Right atrium auricular region (tissue), 2 donors: ENCODE measurements at places on chromosomes 12 and 14. TPM values are rescaled to one million over a fixed set of nuclear protein-coding genes. Genes with fewer than 3 reads are reported as not detected.

GRCh38 chr12:84150201-84150600 is 762.4 kb downstream of the SLC6A15 start:
- DNase-seq, result no peak

The ZC2HC1C gene
- 4.8 TPM for total RNA-seq

GRCh38 chr14:51613416-51613815 is 38.3 kb upstream of the FRMD6 start:
- no peak for DNase-seq

DNA sequence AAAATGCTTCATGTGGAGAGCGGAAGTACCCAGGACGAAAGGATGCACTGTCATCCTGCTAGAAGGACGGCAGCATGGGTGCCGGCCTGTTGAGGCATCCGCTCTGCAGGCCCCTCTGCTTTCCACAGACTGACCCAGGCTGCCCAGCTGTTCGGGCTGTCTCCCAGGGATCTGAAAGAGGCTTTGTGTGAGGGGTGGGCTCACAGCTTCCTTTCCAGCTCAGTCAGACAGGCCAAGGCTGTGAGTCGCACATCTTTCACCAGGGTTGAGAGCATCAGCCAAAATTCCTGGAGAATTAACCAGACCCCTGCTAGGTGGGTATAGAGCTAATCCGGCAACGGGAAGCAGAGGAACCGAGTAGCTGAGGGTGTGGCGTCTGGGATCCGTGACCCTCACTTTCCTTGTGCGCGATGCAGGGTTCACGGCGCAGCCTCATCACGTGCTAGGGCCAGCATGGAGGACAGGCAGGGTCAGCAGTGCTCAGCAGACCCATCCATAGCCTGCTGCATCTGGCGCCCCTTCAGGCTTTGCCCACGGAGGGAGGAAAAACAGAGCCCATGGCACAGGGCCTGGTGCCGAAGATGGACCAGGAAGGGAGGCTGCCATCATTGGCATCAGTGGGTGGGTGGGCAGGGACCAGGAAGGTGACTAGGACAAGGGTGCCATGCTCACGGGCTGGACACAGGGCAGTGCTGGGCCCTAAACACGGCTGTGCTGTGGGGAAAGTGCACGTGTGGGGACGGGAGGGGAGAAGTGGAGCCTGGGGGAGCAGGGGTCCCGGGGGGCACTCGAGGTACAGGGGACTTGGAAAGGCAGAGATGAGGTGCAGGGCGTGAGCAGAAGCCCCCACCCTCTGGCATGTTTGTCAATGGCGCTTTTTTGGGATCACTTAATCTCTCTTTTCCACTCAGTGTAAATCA is 9.2 kb upstream of the SIVA1 start:
- DNase-seq, result no peak

The TAS2R46 gene
- 0.67 TPM for total RNA-seq

DNA sequence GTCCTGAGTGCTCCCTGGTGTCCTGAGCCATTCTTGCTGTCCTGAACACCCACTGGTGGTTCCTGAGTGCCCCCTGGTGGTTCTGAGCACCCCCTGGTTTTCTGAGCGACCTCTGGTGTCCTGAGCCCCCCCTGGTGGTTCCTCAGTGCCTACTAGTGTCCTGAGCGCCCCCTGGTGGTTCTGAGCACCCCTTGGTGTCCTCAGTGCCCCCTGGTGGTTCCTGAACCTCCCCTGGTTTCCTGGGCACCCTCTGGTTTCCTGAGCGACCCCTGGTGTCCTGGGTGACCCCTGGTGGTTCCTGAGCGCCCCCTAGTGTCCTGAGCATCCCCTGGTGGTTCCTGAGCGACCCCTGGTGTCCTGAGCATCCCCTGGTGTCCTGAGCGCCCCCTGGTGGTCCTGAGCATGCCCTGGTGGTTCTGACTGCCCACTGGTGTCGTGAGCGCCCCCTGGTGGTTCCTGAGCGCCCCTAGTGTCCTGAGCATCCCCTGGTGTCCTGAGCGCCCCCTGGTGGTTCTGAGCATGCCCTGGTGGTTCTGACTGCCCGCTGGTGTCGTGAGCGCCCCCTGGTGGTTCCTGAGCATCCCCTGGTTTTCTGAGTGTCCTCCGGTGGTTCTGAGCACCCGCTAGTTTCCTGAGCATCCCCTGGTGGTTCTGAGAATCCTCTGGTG is 473.1 kb downstream of the TMEM121 start:
- DNase-seq, result no peak

DNA sequence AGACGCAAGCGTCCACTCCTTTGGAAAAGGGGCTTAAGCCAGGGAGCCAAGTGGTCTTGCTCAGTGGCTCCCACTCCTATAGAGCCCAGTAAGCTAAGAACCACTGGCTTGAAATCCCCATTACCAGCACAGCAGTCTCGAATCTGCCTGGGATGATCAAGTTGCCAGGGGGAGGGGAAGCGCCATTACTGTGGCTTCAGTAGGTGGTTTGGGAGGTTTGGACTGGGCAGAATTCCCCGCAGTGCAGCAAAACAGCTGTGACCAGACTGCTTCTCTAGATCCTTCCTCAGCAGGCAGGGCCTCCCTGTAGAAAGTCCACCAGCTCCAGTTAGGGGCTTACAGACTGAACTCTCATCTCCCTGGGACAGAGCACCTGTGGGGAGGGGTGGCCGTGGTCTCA is 115.4 kb downstream of the TMEM117 start:
- DNase-seq, result no peak

DNA sequence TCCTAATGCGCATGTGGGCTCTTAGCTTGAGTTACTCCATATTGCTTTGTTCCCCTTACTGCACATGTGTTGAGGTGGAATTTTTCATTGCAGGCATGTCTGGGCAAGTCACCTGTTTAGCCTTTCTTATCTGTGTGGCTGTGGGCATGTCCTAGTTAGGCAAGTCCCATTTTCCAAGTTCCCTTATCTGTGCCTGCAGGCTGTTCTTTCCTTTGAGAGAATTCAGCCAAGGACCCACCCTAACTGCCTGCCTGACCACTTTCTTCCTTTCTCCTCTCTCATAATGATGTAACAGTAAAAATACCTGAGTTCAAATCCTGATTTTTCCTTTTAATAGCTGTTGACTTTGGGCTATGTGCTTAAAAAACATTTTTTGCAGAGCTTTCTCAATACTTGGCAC is 870.6 kb downstream of the NRXN3 start:
- DNase-seq, result no peak

DNA sequence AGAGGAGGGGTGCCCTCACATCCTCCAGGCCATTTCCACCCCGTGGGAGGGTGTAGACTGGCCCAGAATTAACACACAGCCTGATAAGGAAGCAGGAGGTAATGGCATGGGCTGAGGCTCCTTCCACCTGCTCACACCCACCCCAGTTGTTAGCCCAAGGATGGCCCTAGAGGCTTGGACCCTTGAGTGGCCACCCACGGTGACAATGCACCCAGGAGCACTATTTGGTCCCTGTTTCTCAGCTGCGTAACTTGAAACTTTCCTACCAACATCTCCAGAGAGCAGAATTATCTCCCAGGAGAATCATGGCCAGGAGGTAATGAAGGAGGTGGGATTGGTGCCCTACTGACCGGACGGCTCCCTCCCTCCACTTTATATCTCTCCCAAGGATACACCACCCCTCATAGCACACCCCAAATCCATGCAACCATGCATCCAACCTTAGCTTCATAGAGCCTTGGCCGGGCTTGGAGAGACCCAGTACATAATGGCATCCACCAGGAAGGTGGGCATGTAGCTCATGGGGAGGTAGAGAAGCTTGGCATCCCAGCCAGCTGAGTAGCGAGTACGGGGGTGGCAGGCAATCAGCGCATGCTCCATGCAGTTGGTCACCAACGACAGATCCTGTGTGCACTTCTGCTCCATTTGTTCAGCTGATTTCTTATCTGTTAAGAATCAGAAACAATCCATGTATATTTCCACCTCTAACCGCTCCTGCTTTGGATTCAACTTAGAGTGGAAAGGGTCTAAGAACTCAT is 5.6 kb downstream of the RDH16 start:
- DNase-seq, result no peak

DNA sequence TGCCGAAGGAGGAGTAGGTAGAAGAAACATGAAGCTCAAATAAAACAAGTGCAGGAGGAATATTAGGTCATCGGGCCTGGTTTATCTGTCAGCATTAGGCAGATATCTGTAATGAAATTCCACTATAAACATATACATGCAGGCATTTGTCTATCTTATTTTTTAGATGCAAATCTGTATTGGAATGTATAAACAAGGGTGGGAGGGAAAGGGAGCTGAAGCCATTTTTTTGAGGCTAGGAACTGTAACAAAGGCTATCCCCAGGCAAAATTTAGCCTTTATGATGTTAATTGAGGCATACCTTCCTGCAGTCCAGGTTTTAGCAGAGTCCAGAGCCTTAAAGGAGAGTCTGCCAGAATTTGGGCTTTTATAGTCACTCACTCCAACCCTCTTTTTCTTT is 72.5 kb downstream of the PHLDA1 start:
- no peak for DNase-seq

- no peak for DNase-seq
Measured at GRCh38 chr14:100726550-100727085, at the start of gene DLK1. Gene DLK1, plus strand, starts transcription at chr14:100726892. Its CDS starts 177 bp downstream, at chr14:100727069.

DNA sequence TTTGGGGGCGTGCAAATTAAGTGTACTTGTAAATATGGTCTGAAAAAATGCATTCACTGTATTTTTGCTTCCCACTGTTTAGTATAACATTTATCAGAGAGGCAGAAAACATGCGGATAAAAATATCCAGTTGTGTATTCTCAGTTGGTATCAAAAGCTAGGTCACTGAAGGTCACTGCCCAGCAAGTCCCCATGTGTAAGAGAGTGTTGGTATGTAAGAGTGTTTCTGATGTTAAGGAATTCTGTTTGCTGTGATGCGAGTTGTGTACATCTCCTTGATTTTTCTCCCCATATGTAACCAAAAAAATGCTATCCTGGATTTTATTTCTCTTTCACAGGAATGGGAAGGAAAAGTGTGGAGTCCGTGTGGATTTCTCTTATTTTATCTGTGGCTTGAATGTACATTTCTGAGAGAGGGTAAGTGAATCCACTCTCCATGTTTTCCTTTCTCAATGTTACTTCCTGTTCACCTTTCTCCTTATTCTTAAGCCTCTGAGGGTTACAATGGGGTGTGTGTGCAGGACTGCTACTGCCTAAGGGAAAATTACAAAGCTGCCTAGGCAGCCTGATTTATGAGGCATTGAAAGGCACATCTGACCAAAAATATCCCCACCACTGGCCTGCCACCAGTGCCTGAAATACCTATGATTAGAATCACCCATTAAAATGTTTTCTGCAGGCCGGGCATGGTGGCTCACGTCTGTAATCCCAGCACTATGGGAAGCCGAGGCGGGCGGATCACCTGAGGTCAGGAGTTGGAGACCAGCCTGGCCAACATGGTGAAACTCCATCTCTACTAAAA is 97.9 kb upstream of the USP44 start:
- no peak for DNase-seq

The KRT77 gene
- total RNA-seq, result not detected

GRCh38 chr12:39574785-39575497 is 44.7 kb downstream of the ABCD2 start:
- no peak for DNase-seq

GRCh38 chr12:58364389-58365086 is 423.2 kb downstream of the ATP23 start:
- DNase-seq, result no peak

The RPL10L gene
- total RNA-seq, result not detected

- DNase-seq, result no peak
Measured at GRCh38 chr12:22518060-22518719, 26.2 kb downstream of the C2CD5 start.

The TAS2R7 gene
- not detected for total RNA-seq
